ENCODE measurements at places on chromosomes 13 and 19.

DNA sequence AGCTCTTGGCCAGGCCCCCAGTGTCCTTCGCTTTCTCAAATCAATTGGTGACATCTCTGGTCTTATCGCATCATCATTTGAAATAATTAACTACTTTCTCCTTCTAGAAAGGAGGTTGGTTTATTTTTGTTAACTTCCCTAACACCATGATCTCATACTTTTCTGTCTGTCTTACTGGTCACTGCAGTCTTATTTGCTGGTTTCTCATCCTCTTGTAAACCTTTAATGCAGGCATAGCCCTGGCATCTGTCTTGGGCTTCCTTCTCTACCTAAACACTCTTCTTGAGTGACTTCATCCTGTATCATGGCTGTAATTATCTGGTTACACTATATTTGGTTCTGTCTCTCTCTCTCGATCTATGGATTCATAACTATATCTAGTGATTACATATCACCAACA is 152.8 kb downstream of the CYSLTR2 start:
- DNase-seq: no peak

DNA sequence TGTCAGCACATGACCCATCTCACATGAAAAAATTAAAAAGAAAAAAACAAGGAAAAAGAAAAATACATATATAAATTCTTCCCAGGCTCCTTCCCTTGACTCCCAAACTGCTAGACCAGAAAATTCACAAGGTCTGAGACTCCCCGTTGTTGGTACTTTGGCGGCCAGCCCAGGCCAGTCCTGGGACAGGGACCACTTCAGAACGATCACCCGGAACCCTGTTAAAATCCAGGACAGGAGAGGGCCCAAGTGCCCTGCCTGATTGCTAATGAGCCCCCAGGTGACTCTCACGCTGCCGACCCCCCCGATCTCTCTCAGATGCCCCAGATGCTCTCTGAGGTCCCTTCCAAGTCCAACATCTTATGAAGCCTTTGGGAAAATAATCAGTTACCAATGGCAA is 107.2 kb downstream of the COL4A2 start:
- DNase-seq: no peak

- DNase-seq: no peak
These were observed 127.9 kb downstream of the KCTD12 start for GRCh38 chr13:76758257-76758656.

- DNase-seq: no peak
These were observed 20.0 kb upstream of the ATP12A start for GRCh38 chr13:24660023-24660741.

GRCh38 chr13:97026531-97027161 is 32.4 kb upstream of the OXGR1 start:
- DNase-seq: no peak

DNA sequence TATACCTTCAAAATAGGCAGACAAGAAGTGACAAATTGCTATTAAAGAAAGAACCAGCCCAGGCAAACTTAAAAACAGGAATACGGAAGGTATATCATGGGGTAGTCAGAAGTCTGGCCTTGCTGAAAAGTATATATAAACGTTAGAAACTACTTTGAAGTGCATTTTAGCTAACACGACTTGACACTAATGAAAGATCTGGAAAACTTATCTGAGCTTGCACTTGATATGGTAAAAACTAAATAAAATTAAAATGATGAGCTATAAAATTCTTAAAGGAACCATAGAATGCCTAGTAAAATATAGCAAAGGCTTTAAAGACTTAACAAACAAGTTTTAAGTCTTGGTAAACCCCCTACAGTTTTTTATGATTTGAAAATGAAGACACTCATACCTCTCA is 795.3 kb upstream of the PCDH20 start:
- no peak for DNase-seq

- DNase-seq: no peak
These were observed 35.0 kb downstream of the ZNF536 start for GRCh38 chr19:30407068-30407709.

DNA sequence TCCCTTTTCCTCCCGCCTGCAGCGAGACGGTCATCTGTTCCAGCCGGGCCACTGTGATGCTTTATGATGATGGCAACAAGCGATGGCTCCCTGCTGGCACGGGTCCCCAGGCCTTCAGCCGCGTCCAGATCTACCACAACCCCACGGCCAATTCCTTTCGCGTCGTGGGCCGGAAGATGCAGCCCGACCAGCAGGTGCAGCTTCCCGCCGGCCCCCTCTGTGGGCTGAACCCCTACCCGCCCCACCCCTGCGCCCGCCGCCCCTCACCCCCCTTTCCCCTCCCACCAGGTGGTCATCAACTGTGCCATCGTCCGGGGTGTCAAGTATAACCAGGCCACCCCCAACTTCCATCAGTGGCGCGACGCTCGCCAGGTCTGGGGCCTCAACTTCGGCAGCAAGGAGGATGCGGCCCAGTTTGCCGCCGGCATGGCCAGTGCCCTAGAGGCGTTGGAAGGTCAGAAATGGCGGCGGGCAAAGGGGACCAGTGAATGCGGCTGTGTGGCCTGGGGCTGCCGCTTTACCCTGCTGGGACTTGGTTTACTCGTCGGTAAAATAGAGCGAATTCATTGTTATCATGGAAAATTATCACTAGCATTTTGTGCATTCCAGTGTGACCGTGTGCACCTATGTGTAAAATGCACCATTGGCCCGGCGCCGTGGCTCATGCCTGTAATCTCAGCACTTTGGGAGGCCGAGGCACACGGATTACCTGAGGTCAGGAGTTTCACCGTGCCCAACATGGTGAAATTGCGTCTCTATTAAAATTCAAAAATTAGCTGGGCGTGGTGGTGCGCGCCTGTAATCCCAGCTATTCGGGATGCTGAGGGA is 10.6 kb downstream of the VASP start:
- DNase-seq: no peak

DNA sequence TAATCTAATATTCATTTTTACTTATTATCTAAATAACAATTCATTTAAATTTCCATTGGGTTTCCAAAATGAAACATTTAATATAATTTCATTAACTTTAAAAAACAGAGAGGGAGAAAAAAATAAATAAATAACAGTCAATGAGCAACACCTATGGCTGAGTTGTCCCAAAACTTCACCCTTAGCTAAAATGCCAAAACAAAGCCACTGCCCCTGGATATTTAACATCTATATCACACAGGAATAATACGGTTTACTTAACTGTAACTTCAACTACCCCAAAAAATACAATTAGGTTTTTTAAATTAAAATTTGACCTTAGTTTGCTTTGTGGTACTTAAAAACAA is 541 bp downstream of the ELF1 start:
- no peak for DNase-seq

DNA sequence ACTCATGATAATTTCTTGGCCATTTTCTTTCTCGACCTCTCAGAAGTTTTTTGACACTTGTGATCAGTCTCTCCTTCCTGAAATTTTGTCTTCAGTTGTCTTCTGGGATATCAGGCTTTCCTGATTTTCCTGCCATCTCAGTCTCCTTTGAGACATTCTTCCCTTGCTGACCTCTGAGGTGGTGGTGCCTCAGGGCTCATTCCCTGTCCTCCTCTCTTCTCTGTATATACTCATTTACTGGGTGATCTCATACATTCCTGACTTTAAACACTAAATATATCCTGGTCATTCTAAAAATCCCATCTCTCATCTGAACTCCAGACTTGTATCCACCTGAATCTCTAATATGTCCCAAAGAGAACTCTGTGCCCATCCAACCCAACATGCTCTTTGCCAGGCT is 31.3 kb upstream of the STARD13 start:
- DNase-seq: no peak

- no peak for DNase-seq
These were observed 118.9 kb downstream of the KL start for GRCh38 chr13:33135097-33135496.

GRCh38 chr13:44932850-44933251 is 56.4 kb downstream of the NUFIP1 start:
- DNase-seq: no peak
